ENCODE measurements at places on chromosomes 5 and 9.

DNA sequence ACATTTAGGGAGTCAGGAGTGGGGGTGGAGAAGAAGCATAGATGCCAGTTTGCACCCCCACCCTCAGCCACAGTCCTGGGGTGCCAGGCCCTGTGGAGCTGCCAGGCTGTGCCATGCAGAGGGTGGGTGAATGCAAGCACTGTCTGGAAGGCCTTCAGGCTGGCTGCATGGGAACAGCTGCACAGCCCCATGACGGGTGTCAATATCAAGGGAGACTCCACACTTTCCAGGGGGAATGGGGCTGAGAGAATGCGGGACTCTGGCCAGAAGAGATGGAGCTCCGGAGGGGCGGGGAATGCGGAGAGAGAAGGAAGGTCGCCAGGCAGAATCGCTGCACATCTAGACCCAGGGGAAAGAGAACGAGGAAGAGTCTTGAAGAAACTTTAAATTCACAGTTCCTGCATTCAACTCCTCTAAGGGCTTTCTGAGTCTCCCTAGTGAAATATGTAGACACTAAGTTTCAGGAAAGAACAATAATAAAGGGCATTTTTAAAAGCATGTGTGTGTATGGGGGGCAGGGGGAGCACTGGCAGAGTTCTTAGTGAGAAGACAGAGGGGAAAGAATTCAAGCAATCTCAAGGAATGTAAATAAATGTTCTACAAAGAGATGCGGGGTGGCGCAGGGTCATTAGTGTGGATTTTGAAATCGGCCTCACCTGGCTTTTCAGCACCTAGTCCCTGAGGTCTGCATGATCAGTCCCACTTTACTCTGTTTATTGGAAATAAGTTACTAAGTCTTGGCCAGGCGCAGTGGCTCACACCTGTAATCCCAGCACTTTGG lies 59.1 kb downstream of the BOD1 start:
- DNase-seq: no peak

- DNase-seq: no peak
Observed at GRCh38 chr5:72434781-72435437, 72.3 kb downstream of the ZNF366 start.

GRCh38 chr5:154107756-154108155 lies 69.0 kb downstream of the MFAP3 start:
- no peak for DNase-seq

- DNase-seq: no peak
Observed at GRCh38 chr9:91341258-91341746, 20.4 kb downstream of the AUH start.

GRCh38 chr9:131257266-131258025 lies 18.9 kb downstream of the FAM78A start:
- no peak for DNase-seq

GRCh38 chr5:13477118-13477737 lies 467.3 kb downstream of the DNAH5 start:
- no peak for DNase-seq

Measured in stimulated activated CD4-positive, alpha-beta T cell treated with anti-CD3 and anti-CD28 coated beads, Interleukin-1b, Interleukin-23, amount 100 ng/mL, for 48 hours (primary cell).